ENCODE measurements at places on chromosomes 12 and 14.

DNA sequence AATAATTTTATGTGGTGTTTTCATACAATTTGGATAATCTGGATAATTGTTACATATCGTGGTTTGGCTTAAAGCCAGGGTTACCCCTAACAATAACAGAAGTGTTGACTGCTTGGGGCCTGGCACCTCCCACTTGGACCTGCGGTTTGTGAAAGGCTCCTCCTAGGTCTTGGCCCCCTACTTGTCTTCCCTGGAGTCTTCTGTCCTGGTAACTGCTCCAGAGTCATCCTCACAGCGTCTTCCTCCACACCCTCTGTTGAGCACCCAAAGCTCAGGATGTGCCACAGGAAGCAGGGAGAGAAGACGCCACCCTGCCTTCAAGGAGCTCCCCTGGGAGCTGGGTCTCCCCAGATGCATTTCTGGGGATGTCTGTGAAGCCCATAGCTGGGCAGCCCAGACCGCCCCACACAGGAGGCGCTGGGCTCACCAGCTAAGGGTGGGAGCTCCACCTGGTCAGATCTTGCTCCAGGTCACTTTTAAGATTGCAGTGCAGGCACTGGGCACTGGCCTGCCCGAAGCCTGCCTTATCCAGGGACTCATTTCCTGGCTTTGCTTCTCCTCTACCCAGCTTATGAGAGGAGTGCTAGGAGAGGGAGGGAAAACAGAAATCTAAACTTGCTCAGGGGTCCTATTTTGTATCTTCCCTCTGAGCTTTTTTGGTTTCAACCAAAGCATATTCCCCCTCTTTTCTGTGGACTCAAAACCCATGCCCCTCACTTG, 98.2 kb downstream of the ZFP36L1 start:
- no peak for DNase-seq

GRCh38 chr12:50425589-50426258, 25.0 kb downstream of the LARP4 start:
- peak; percentile 81 for DNase-seq

GRCh38 chr14:33551963-33552362, 398.9 kb downstream of the EGLN3 start:
- DNase-seq: peak; percentile 74

GRCh38 chr12:15987696-15988095, 76.6 kb downstream of the DERA start:
- DNase-seq: no peak

GRCh38 chr12:23756416-23756815, 193.1 kb downstream of the SOX5 start:
- peak; percentile 21 for DNase-seq

DNA sequence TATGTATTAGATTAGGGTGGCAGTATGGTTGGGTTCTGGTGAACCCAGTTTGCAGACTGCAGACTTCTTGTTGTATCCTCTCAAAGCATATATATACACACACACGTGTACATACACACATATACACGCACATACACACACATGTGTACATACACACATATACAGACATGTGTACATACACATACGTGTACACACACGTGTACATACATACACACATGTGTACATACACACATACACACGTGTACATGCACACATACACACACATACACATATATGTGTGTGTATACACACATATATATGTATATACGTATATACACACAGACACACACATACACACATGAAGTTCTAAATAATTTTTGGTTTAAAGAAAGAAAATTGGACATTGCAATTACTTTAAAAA, 780.2 kb downstream of the FLRT2 start:
- no peak for DNase-seq

- no peak for DNase-seq
Measured at GRCh38 chr14:78324353-78324752, 154.2 kb downstream of the NRXN3 start.

- no peak for DNase-seq
Measured at GRCh38 chr12:108190529-108190928, 61.4 kb downstream of the WSCD2 start.

DNA sequence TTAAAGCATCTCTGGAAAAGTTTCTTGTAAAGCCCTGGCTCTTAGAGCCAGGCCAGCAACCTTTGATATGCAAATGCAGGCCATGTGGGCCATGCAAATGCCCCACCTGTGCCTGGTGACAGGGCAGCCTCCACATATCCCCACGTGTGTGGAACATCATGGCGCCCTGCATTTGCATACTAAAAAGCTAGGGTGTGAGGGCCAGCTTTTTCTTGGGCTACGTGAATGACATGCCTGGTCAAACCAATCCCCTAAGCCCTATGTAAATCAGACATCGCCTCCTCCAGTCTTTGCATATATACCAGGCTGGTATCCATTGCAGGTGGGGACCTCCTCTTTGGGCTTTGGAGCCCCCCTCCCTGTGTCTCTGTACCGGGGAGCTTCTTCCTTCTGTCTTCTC, 6.4 kb downstream of the CSRP2 start:
- peak; percentile 33 for DNase-seq

GRCh38 chr12:45977620-45978019, 12.8 kb downstream of the SCAF11 start:
- no peak for DNase-seq

DNA sequence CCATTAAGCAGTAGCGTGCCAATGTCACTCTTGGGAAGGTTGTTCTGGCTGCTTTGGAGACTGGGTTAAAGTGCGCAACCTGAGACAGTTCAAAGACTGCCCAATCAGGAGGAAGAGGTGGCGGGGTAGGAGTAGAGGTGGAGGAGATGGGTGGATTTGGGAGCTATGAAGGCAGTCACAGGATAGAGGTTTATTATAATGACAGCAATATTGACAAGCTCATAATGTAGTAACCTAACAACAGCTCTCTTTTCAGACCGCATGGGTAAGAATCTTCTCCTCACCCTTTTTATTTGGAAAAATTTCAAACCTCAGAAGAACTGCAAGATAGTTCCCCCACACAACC, 5.3 kb upstream of the PSMD9 start:
- peak; percentile 27 for DNase-seq

DNA sequence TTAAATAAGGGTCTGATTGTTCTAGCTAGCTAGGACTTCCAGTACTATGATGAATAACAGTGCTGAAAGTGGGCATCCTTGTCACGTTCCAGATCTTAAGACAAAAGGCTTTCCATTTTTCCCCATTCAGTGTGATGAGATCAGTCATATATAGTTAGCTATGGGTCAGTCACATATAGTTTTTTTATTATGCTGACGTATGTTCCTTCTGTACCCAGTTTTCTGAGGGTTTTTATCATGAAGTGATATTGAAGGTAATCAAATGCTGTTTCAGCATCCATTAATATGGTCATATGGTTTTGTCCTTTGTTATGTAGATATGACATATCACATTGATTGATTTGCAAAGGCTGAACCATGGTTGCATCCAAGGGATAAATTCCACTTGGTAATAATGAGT, 800.1 kb upstream of the FBXO33 start:
- no peak for DNase-seq

GRCh38 chr12:47097276-47097896, 17.6 kb upstream of the AMIGO2 start:
- DNase-seq: no peak

DNA sequence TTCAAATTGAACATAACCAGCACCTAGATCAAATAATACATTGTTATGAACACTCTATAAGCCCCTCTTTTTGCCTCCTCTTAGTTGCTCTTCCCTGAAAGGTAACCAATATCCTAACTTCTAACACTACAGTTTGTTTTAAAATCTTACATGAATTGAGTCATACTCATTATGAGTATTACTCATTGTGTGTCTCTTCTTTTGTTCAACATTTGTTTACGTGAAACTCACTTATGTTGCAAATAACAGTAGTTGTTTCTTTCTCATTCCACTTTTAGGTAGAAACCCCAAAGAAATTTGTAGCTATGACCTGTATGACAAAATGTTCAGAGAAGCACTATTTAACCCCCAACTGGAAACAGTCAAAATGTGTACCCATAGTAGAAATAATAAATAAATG, 6.6 kb downstream of the LRRC9 start:
- DNase-seq: no peak

- no peak for DNase-seq
Measured at GRCh38 chr14:103302966-103303365, 31.1 kb upstream of the EIF5 start.

GRCh38 chr14:30751646-30752416, 122.5 kb upstream of the COCH start:
- peak; percentile 58 for DNase-seq

DNA sequence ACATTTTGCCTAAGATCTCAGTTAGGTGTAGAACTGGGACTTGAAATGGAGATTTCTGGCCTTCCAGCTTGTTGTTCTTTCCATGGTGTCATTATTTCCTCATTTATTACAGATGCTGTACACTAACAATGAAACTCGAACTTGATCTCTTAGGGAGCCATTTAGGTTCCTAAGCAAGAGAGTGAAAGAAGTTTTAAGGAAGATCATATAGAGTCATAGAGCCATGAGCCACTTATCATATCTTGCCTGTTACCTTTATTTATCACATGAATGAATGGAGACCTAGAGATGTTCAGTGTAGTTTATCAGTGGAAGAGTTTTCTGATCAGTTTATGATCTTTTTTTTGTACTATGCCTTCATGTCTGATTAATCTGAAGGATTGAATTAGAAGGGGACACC, 9.9 kb downstream of the HELB start:
- no peak for DNase-seq

GRCh38 chr14:58793131-58793740, 155.5 kb downstream of the DACT1 start:
- no peak for DNase-seq

DNA sequence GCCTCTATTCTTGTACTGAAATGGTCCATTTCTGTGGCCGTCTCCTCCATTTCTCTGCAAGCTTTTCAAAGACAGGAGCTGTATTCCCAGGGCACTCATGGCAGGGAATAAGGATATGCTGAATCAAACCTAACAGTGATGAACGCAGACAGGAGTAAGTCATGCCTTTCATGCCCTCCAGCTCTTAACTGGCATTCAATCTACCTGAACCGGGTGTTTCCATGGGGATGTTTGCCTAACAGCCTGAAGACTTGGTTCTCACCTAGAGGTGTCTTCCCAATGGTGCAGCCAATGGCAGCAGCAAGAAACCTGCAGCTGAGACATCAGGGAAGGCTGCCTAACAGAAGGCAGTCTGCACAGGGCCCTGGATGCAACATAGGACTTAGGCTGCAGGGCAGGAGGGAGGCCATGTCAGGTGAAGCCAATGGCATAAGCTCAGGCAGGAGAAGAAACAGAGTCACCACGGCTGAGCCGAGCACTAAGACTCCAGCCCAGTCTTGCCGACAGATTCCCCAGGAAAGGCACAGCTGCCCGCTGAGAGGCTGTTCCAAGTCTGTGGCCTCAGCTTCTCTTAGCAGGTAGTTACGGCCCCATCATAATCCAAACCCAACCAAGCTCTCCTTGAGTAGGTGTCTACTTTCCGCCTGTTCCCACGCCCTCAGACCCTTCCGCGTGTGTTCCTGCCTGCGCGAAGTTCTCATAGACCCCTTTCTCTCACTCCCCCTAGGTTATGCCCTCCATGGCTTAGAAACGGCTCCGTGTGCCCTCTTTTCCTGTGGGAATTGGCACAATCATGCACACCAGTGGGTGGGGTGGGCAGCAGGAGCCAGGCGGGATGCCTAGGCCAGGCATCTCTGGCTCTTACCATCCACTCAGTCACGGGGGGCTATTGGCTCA, 44.1 kb downstream of the VWF start:
- no peak for DNase-seq

GRCh38 chr14:100530270-100531072, 56.7 kb downstream of the BEGAIN start:
- no peak for DNase-seq

DNA sequence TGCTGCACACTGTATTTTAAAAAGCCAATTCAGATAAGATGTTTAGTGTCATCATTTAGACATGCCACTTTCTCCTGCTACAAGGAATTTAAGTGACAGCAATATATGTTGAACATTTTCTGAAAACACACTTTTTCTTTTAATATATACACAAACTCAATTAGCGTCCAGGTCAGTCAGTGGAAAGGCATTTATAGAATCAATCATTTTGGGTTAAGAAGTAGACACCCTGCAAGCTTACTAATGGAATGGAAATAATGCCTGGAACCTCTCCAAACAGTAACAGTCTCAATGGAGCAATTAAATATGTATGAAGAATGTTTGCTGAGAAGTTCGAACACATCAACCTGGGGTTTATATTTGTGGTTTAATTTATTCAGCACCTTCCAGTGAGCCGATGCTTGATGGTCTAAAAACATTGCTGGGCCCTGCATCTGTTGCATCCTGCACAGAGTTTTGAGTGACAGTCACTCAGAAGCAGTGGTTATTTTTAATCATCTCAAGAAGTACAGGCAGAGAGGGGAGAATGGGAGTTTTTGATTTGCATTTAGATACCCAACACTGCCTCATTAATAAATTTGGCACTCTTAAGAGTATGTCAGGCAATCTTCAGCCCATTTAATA, 410.7 kb downstream of the TMEM117 start:
- no peak for DNase-seq

- peak; percentile 90 for DNase-seq
Measured at GRCh38 chr12:104788840-104789271, 169.2 kb downstream of the SLC41A2 start.

GRCh38 chr12:14588571-14588970, 20.9 kb upstream of the PLBD1 start:
- no peak for DNase-seq

- no peak for DNase-seq
Measured at GRCh38 chr14:73189651-73190050, 47.7 kb upstream of the PAPLN start.

- DNase-seq: no peak
Measured at GRCh38 chr14:79601579-79601978, 609.7 kb downstream of the DIO2 start.

- DNase-seq: peak; percentile 71
Measured at GRCh38 chr12:66144791-66145754, 14.5 kb upstream of the LLPH start.

DNA sequence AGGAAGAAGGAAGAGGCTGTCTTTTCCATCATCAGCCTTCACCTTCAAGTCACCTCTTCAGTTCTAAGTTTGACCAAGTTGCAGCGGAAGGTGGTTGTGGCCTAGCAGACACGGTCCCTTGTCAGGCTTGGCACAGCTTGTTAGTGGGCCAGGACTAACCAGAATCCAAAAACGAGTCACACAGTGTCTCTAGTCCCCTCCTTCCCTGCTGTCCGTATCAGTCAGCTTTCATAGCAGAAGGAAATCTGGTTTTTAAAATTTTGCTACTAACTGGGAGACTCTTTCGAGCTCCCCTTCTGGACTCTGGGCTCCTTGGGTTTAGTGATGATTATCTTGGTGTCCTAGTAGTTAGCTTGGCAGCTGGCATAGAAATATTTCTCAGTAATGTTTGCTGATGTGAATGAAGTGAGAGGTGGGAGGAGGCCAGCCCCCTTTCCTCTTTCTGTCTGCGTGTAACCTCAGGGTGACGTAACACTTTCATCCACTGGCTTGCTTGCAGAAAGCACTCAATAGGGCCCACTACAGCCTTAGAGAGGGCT, 3.8 kb downstream of the ETV6 start:
- DNase-seq: no peak

GRCh38 chr14:77077040-77077439, 21.0 kb upstream of the CIPC start:
- DNase-seq: no peak

All from mesendoderm (in vitro differentiated cells).